ENCODE measurements at places on chromosomes 16 and 17.

DNA sequence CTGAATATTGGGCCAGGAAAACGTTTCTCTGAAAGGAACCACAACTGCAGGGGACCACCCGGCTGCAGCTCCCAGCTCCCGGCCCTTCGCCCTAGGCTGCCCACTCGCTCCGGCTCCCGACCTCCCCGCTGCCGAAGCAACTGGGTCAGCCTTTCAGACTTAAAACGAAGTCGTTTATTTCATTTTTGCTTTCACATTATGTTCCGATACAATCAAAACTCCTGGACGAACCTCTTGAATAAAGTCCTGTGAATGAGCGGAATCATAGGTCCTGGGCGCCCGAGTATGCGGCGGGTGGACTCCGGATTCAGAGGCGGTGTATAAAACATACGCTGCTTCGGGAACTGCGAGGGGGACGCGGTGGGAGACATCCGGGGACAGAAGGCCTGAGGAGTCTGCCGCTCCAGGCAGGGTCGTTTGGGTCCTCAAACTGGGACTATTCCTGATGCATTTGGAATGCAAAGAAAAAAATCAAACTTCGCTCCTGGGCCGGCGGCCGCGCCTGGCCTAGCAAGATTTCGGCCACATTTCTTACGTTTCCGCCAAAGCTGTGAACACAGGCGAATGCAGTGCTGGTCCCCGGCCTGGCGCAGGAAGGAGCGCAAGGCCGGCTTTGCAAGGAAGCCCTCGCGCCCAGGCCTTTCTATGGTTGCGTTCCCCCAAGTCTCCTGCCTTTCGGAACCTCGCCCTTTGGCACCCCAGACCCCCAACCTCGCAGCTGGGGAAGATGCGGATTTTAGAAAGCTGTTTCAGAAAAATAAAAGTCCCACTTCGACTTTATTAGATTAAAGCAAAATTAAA is 3.7 kb downstream of the CBLN1 start:
- DNase-seq, result no peak

DNA sequence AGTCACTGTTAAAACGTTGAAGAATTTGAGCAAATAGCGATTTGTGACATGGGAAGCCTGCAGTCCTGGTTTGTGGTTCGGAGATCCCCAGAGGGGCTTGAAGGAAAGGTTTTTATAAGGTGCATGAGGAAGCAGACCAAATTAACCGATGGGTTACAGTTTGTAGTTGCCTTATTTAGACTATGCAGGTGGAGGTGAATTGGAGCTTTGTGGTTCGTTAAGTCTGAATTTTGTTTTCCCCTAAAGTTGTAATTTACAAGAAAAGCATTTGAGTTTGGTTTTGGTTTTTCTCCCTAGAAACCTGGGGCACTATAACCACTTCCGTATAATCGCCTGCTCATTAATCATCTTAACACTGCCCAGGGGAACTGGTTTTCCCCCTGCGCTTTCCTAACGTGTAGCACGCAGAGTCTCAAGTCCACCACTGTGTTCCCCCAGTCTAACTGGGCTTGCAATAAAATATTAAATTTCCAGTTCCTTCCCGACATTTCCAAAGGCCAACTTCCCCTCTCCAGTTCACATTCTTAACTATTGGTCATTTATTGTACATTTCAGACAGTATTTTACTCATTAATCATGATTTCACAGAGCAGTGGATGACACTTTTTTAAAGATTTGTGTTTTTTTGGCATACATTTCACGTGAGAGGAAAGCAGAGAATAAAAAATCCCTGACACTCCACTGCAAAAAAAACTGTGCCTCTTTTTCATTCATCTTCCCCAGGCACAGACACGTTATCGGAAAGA is 932 bp downstream of the ZNF267 start:
- peak; percentile 22 for DNase-seq

DNA sequence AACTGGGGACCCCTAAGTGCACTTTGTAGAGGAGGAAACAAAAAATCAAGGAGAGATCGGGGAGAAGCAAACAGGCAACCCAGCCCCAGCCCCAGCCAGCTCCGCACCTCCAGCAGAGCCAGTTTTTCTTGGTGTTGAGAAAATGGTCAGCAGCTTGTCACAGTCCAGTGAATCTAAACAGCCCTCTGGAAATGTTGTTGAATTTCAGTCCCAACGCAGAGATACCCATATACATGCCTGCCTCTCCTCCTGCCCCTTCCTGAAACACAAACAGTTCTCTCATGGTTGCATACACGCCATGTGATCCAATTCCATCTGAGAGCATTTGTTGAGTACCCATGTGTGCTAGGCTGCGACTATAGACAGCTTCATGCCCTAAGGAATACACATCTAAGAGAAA is 42.4 kb upstream of the LHX1 start:
- no peak for DNase-seq

DNA sequence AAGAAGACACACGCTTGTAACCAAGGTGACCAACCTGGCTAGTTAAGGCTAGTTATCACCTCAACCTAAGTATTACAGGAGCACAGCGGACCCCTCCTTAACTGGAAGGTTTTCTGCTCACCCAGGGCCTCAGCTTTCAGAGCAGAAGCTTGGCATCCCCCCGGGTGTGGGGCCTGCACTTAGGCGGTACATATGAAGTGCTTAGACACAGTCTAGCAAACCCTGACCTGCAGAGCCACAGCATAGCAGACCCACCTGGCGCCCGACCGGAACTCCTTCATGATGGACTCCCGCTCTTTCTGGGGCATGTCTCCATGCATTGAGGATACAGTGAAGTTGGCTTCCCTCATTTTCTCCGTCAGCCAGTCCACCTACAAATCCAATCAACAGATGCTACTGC is 9.8 kb downstream of the EIF4A3 start:
- DNase-seq, result no peak
